ENCODE measurements at places on chromosomes 1 and 21.
A peak's percentile ranks its signal among the peaks of the same experiment; 100 is the strongest.

DNA sequence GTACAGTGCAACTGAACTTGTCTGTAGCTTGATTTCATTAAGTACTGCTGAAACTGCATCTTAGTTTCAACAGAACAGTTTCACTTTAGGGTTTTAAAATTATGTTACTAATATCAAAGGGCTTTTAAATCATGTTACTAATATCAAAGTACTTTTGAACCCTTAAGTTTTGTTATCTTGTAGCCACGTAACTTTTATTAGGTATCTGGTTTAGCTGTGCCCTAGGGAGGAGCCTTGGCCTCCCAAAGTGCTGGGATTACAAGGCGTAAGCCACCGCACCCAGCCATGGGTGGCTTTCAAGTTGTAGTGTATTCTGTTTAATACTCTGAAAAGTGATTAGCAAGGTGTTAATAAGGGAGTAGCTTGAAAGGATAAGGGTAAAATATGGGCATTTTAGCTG lies 2.0 kb downstream of the KDM4A start:
- DNase-seq: no peak

DNA sequence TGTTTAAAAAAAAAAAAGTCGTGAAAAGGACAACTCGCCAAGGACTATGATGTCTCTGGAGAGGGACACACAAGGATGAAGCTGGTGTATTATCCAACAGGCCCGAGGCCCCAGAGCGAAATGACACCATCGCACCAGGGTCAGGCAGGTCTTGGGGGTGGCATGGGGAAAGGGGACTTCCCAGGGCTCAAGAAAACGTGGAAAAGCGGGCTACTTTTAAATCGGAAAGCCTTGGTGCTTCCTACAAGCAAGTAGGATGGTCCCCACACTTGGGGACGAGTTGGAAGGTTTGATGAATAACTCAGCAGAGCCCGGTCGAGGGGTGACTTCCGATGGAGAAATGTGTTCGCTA lies 505 bp upstream of the GNPAT start:
- no peak for DNase-seq

GRCh38 chr1:169112241-169112640 lies 5.8 kb downstream of the ATP1B1 start:
- no peak for DNase-seq

DNA sequence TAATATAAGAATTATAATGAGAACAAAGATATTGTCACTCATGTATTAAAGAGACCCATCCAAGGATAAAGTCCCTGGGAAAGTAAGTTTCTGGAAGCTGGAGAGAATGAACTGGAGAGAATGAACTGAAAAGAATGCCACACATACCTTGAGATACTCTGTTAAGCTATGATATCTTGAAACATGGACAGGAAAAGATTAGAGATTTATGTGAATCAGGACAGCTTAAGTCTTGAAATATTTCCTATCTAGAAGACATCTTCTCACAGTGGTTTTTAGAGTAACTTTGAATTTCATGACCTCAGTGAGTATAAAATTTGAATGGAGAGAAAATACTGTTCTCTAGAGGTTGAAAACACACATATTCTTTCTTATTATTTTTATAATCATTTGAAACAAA lies 201.3 kb upstream of the HMCN1 start:
- DNase-seq: no peak

DNA sequence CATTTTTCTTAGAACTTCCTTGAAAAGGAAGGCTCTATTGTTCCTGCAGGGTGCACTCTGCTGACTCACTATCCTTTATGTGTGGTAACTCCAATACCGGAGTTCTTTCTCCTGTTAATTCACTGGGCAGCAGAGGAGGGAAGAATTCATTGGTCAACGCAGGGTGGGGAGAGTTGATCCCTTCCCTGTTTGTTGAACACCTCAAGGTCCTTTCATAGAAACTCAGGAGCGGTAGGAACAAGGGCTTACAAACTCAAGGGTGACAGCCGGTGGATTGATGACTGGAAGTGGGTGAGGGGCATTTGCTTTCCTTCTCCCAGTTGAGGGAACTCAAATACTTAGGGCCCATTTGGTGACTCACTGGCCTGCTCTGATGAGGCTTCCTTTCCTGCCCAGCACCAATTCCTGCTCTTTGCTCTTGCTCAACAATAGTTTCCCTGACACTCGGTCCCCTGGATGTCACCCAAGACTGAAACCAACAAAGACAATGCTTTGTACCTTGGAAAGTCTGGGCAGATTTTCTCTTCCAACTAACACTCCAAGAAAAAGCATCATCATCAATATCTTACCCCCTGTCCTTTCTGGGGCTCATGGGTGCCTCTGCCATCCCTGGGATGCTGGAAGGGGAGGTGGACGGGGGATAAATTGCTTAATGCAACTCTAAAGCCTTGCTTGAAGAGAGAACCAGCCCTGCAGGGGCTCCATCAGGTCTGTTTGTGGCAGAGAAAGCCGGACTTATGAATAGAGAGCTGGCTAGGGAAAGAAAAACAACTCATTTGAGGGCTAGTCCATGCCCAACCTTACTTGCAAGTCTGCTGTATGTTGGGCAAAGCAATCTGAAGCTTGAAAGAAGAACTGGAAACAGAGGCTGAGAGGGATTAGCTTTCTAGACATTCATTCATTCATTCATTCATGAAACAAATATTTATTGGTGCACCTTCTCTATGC lies 9.3 kb downstream of the SLC26A9 start:
- no peak for DNase-seq

DNA sequence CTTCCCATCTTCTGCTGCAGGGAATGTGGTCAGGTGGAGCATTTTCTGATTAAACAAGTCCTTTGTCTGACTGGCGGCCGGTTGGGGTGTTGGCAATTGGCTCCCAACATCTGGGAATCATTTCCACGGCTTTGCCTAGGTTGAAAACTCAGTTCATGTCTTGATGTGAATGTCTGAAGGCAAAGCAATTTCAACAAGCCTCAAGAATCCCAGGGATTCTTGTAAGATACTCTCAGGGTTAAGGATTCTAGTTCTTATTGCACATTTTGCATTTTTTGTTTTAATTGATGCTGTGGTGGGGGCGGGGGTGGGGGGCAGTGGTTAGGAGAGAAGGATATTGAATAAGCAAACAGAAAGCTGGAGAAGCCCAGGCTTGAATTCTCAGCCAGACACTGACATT lies 273.9 kb downstream of the KIF26B start:
- DNase-seq: no peak

- DNase-seq: no peak
These were observed 60.8 kb downstream of the BCAR3 start for GRCh38 chr1:93620841-93621210.

DNA sequence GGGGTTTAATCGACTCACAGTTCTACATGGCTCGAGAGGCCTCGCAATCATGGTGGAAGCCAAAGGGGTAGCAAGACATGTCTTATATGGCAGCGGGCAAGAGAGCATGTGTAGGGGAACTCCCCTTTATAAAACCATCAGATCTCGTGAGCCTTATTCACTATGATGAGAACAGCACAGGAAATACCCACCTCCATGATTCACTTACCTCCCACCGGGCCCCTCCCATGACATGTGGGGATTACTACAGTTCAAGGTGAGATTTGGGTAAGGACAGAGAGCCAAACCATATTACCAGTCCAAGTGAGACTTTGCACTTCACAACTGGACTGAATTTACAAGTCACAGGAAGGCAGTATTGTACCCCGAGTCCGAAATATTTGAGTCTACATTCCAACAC lies 73.9 kb upstream of the ANGPTL1 start:
- DNase-seq: no peak

- DNase-seq: no peak
These were observed 858.7 kb downstream of the USP25 start for GRCh38 chr21:16588433-16588860.

- DNase-seq: no peak
These were observed 74.3 kb downstream of the LAMC1 start for GRCh38 chr1:183097438-183098051.

DNA sequence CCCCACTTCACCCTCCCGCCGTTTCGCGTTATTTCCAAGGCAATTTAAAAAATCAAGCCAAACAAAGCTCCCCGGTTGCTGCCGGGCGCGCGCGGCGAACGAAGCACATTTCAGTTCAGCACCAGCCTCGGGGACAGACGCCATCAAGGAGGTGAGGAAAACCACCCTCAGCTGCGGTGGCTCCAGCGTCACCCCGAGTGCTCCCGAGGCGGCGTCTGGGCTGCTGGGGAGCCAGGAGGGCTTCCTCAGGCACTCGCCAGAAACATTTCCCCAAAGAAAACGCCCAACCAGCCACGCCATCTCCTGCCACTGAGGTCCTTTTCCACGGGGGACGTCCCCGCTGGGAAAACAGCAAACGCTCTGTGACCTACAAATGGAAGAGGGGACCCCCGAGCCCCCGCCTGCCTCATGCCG lies 623 bp downstream of the GNG4 start:
- peak; percentile 72 for DNase-seq

GRCh38 chr1:237124856-237125462 lies 83.0 kb downstream of the RYR2 start:
- peak; percentile 6 for DNase-seq

DNA sequence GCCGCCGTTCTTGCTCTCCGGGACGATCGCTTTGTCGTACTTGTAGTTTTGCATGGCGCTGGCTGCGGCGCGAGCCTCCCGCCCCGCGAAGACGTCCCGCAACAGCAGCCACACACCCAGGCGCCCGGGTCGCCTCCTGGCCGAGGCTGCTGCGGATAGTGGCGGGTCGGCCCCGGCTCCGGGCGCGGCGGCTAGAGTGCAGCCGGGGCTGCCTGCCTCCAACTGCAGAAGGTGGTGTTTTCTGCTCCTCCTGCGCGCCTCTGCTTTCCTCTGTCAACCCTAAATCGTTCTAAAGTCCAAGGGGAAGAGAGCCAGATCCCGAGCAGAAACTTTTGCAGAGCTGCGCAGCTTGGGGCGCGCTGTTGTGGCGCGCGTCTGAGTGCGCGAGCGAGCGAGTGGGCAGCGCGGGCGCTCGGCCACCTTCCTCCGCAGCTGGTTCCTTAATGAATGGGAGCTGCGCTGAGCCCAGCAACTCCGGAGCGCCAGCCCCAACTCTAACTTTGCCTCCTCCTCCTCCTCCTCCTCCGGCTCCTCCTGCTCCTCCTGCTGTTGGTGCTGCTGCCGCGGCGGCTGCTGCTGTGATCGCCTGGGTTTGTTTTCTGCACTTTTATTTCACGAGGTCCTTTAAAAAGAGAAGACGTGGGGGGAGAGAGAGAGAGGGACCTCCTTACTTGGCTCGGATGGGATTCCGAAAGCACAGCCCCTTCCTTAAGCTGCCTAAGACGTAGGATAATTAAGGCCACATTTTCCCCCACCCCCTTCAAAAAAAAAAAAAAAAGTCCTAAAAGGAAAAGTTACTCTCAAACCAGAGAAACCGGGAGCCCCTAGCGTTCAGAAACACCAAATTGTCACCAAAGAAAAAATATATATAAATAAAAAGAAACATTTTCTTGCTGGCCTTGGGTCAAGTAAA lies at the start of gene PLPP3:
TSS of gene PLPP3 (minus strand) at position 601 of the 913 bp plus-strand sequence. CDS start at position 54, 547 bp downstream.
- no peak for DNase-seq

DNA sequence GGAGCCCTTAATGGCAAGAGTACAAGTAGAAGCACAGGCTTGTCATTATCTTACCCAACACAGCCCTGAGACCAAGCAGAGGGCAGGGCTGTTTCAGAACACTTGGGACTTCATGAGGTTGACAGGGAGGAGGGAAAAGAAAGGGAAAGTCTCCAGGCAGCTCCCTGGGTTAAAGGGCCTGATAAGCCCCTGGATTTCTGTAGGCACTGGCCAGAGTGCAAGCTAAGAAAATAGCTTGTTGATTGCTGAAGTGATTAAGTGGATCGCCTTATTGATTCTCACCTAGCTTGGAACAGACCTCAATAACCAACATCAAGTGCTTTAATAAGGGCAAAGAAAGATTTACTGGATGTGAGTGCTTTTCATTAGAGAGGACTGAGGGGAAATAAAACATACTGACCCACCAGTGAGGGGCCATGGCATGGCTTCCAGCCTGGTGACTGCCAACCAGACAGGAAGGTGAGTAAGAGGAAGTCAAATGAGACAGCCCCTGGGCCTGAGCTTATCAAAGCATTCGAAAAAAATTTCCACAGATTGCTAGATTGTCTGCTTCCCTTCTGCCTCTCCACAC lies 121.4 kb upstream of the NFIA start:
- no peak for DNase-seq

DNA sequence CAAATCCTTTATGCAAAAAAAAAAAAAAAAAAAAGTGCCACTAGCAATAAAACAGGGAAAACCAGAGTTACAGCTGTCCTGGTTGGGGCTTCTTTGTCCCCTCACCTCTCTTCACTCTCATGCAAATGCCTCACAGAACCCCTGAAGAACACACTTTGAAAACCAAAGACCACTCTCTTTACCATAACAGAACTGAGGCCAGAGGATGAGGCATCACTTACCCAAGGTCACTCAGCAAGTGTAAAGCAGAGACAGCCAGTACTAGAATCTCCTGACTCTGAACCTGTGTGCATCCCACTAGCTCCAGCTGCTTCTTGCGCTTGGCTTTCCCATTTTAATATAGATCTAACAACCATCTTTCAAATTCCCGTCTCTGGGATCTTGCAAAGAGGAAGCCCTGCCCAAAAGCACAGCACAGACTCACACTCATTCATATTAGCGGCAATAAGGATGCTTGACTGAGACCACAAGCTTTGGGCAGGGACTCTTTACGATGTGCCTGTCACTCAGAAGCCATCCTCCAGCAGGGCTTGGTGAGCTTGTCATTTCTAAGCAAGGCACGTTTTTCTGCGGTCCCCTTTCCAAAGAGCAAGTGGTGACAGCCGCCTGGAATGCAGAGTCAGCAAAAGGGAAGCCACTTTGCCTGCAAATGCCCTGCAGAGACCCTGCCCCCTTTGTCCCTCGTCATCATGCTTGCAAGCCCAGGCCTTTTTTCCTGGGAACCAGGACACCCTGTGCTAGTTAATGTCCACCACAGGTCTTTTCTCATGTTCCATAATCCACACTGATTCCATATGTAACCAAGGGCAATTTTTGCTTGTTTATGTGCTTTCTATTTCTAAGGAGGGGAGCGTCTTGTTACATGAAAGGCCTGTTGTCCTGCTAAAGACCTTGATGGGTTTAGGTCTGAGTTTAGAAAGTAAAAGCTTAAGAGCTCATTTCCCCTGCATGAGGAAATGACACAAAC lies 76.5 kb upstream of the NFIA start:
- DNase-seq: no peak

GRCh38 chr1:55610203-55610602 lies 395.0 kb upstream of the USP24 start:
- DNase-seq: no peak

GRCh38 chr1:99447721-99448120 lies 183.4 kb downstream of the PLPPR4 start:
- DNase-seq: no peak

DNA sequence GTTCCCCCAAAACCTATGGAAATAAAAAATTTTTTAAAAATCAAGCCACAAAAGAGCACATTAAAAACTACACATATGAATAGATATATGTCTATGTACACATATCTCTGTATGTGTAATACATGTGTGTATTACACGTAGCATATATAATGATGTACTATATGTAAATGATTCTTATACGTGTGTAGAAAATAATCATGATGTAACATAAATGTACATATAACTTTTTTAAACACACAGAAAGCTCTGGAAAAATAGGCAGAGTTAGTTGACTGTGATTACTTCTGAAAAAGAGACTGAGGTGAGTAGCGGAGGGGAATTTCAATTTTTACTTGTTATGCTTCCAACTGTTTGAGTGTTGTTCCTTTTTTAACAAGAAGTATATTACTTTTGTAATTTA lies 405.0 kb downstream of the CAMTA1 start:
- no peak for DNase-seq

GRCh38 chr1:88612292-88612691 lies 71.8 kb upstream of the PKN2 start:
- no peak for DNase-seq

- DNase-seq: no peak
These were observed 338.2 kb downstream of the ASTN1 start for GRCh38 chr1:176826265-176826664.

Measured in CD8-positive, alpha-beta T cell (primary cell).